ENCODE measurements at places on chromosomes 7 and 10.

- no peak for DNase-seq
Observed at GRCh38 chr10:44723619-44724325, 187.4 kb upstream of the TMEM72 start.

GRCh38 chr7:101933688-101934121 lies 116.3 kb downstream of the CUX1 start:
- no peak for DNase-seq

DNA sequence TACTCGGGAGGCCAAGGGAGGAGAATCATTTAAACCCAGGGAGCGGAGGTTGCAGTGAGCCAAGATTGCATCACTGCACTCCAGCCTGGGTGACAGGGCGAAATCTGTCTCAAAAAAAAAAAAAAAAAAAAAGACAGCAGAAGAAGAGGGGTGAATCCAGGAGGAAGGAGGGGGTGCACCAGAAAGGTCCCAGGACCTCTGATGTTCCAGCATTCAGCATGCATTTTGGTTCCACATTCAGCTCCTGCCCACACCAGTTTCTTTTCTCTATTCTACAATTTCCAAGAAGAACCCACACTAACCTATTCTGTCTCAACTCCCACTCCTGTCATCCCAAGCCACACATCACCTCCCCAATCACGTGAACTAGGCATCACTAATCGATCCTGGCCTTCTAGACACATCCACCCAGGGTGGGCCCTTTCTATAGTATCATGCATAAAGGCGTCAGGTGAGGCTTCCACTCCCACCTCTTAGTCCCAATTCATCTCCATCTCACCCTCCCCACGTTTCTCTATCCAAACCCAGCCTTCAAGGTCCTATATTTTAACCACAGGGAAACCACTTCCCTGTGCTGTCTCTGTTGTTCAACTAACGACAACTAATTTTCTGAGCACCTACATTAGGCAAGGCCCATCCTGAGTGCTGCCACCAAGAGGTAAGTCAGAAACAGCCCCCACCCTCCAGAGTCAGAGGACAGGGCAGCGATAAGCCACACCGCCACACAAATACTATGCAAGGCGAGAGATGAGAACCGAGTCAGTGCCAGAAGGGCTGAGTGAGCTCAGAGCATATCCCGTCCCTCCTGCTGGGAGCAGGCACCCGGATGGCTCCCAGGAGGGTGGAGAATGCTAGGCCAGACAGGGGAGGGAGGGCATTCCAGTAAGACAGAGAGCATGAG lies 2.2 kb downstream of the ANXA11 start:
- peak; percentile 80 for DNase-seq

GRCh38 chr7:123738808-123739207 lies 10.0 kb downstream of the WASL start:
- DNase-seq = no peak

GRCh38 chr10:102546606-102547320 lies 43.0 kb downstream of the SUFU start:
- no peak for DNase-seq

GRCh38 chr7:97499204-97499603 lies 232.7 kb upstream of the TAC1 start:
- DNase-seq = no peak

DNA sequence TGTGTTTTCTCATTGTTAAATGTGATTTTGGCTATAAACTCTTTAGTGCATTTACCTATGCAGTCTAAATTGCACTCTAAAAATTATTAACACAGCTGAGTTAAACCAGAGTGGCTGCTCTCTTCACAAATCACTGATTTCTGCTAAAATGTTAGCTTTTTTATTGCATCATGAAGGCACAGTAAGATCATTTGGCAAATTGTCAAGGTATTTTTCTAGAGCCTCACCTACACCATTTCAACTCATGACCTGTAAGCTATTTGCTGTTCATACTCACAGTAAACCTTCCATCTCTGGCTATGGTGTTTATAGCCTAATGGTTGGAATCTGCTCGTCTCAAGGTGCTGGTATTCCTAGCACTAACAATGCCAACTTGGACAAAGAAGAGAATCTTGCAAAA lies 25.7 kb downstream of the NDUFB2 start:
- DNase-seq = no peak

DNA sequence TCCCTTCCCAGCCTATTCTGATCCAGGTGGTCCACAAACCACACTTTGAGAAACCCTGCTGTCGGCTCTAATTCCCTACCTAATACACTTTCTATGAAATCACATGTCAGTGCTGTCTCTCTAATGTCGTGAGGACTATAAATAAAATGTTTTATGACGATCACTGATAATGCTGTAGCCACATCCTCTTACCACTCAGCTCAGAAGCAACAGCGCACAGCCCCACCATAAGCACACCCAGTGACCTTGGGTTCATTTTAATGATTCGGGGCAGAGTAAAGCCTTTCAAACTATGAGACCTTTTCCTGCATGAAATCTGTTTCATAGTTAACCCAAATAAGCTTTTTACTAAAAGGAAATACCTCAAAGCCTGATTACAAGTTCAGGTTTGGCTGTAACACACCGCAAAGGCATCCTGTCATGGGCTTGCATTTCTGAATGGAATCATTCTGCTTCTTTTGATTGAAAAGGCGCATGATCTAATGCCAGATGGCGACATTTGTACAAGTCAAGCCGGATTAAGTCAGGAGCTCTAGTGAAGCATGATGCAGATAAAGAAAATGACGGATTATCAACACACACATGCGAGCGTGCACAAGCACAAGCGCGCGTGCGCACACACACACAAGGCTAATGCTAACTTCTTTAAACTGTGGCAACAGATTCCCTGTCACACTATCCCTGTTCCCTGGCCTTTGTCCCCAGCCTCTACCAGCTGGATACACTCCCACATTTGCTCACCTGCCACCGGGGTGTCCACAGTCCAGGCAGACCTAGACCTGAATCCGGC lies 180.5 kb upstream of the PDE1C start:
- no peak for DNase-seq

- DNase-seq = no peak
Observed at GRCh38 chr7:156460858-156461627, 179.5 kb upstream of the RNF32 start.

- DNase-seq = no peak
Observed at GRCh38 chr10:78507510-78508160, 474.0 kb downstream of the RPS24 start.

DNA sequence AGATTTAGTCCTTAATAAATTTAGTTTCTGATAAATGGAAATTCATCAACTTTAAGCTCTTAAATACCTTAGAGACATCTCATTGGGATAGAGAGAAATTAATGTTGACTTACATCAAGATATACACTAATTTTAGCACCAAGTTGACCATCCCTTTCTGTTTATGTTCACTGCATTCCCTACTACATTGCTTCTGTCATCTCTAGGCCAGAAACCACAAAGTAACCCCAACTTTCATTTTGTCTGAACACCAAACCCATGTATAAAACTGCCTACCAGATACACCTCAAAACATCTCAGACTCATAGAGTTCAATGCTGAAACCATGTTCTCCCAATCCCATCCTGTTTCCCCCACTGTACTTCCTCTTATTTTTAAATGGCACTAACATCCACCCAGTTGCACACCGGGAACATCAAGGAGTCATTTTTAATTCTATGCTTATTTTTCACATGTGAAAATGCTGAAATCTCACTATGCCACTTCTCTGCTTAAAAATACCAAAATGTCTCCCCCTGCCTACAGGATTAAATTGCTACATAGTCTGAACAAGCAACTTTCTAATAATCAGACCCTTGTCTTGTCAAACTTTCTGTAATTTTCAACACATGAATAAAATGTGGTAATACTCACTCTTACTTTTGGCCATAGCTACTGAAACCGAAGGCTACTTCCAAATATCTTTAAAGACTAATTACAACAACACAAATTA lies 201.6 kb downstream of the SEMA3D start:
- no peak for DNase-seq

- no peak for DNase-seq
Observed at GRCh38 chr7:30396389-30396788, 82.2 kb downstream of the NOD1 start.

- no peak for DNase-seq
Observed at GRCh38 chr7:97842006-97842405, 30.2 kb downstream of the ASNS start.

DNA sequence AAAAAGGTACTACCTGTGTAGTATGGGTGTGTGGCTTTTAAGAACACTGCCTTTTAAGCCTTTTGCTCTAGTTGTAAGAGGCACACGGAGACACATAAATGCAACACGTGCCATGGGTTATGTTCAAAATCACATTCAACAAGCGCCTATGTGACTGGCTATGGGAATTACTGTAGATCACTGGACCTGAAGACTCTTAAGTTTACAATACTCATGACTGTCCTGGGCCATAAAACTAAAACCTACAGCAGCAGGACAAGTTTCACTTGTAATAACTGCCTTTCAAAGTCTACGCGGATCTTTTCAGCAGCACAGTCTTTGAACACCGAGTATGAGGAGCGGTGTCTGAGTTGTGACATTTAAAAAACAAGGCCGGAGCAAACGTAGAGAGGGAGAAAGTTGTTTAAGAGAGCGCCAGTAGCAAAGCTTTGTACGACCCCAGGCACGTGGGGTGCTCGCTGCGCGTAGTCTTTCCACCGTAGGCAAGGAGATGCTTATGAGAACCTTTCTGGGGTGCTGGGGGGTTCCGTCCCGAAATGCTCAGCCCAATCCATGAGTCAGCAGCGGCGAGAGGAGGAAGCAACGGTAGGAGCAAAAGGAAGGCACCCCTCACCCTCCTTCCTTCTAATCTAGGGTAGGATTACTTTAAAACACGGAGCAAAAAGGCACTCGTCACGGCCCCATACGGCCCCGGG lies 662 bp downstream of the DNAJC2 start:
- peak; percentile 18 for DNase-seq

GRCh38 chr7:130488392-130489139 lies 3.3 kb upstream of the MEST start:
- no peak for DNase-seq

DNA sequence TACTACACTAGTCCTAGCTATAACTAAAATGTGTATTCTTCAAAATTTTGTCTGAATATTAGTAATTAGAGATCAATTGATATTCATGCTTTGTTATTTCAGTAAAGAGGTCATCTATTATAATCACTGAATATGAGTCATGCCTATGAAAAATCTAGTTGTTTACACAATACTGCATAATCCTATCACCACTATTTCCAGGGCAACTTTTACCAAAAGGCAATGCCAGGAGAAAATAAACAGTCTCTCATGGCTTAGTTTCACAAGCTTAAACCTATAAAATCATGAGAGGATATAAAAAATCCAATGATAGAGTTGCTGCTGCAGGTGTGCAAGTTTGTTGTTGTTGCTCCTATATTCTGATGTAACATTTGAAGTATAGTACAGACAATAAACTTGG lies 149.9 kb upstream of the COL1A2 start:
- no peak for DNase-seq

DNA sequence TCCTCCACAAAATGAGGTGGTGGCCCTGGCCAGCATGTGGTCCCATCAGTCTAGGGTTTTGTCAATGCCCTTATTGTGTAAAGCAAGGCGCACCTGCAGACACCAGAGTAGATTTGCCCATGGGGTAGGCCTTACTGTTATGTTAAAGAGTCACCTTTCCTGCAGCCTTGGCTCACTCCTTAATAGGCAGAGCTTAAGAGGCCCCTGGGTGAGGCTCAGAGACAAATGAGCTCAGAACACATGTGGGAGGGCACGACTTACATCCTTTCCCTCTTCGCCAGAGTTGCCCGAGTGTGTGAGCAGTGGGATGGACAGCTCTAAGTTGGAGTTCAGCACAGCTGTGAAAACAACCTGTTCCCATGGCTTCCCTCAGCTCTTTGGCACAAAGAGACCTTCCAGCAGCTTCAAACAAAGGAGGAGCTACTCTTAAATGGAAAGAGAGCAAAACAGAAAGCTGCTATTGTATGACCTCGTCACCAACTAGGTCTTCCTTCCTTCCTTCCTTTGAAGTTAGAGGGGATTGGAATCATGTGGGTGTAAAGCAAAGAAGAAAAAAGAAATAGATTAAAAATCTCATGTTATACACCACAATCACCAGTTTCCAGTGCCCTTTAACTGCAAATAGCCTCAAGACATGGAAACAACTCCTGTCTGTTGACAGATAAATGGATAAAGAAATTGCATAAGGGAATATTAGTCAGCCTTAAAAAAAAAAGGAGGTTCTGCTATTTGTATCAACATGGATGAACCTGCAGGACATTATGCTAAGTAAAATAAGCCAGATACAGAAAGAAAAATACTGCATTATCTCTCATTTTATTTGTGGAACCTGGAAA lies 11.9 kb upstream of the XPNPEP1 start:
- DNase-seq = peak; percentile 17

- no peak for DNase-seq
Observed at GRCh38 chr7:101877882-101878591, 60.6 kb downstream of the CUX1 start.

- DNase-seq = no peak
Observed at GRCh38 chr10:31384589-31384949, 65.6 kb downstream of the ZEB1 start.

All from CD4-positive, alpha-beta T cell treated with Interleukin-15 for 4 hours (primary cell).